ENCODE measurements at places on chromosomes 5 and 9.

DNA sequence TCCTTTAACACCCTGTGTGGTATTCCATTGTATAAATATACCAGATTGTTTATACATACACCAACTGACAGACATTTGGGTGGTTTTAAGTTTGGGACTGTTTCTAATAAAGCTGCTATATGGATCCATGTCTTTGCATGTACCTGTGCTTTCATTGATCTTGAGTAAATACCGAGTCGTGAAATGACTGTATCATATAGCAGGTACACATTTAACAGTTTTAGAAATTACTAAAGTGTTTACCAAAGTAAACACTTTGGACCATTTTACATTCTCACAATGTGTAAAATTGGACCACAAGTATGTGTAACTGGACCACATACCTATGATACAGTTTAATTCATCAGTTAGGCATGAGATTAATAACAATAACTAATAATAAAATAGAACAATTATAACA, 175.2 kb downstream of the FBXL17 start:
- DNase-seq, result no peak

GRCh38 chr5:92887254-92887653, 693.8 kb downstream of the NR2F1-AS1 start:
- DNase-seq, result no peak

DNA sequence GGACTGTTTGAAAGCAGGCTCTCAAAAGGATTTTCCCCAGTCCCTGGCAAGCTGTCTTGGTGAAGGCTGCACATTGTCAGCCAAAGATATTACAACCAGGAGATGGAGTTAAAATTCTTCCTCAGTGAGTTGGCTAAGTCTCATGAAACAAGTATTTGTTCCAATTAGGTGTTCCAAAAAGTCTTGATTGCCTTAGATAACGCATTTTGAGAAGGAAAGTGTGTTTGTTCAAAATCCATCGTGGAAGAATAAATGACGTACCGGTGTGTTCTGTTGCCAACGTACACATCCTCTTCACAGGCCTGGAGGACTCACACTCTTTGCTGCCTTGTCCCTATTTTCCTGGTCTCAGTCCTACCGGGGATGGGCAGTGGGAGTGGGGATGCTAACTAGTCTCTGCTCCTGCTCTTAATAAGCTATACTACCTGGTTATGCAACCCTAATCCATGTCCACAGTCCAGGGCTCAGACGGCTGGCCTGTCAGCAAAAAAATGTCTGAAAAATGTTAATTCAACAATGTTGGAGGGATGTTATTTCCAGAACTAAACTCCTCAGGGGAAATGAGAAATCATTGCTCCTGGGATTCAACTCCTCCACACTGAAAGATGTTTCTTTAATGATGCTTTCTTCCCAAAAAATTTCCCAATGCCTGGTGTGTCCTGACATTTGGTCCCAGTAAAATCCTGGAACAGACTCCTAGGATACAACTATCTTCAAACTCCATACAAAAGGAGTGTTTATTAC, 175.3 kb upstream of the KLF9 start:
- peak; percentile 67 for DNase-seq

DNA sequence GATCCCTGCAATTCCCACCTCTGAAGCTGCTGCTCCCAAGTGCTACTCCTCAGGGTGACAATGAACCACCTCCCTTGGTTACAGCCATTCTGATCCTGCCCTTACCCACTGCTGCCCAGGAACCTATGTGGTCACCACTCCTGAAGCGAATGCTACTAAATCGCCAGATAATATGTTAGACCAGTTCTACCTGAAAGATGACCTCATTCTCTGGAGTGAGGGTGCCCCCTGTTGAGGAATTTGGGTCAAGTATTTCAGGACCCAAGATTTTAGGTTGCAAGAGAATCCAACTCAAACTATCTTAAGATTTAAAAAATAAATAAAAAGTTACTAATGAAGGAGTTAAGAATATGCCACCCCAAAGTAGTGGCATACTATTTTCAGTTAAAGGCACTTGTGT, 5.8 kb upstream of the SNAPC3 start:
- DNase-seq, result no peak

DNA sequence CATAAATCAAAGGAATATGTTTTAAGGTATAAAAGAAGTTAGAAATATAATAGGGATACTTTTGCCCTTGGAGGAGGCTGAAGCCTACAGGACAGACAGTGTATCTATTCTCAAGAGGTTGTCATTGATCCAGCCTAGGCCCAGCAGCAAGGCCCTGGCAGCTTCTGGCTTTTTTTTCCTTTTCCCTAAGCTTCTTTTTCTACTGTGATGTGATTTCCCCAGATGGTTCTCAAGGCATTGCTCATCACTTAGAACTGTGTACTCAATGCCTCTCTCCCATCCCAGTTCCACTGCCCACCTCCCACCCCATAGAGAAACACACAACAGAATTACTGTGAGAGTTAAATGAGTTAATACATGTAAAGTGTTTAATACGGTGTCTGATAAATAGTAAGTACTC, 88.6 kb downstream of the SLC44A1 start:
- no peak for DNase-seq

DNA sequence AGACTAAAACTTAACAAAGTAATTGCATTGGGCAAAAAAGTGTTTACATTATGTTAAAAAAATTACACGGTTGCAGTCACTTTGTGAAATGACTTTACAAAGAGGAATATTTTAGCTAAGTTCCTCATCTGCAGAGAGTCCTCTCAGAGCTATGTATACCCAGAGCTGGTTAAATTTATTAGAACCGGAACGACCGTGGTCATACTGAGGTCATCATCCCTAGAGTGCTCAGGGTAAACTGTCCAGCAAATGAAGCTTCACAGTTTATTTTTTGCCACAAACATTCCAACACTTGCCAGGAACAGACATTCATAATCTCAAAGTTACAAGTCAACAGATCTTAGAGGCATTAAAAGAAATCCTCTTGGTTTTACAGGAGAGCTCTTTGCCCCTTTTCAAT, 897 bp downstream of the ROPN1L start:
- no peak for DNase-seq

DNA sequence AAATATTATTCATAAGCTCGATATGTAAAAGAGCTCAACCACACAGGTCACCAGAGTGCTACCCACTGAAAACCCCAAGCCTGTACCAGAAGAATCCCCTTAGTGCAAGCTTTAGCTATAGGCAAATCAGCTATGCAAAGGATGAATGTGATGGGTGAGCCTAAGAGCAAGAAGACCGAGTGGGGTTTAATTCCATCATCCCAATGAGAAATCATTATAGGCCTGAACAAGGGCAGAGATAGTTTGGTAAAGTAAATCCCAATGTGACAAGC, 21.8 kb downstream of the ELOVL7 start:
- no peak for DNase-seq

- DNase-seq, result no peak
Measured at GRCh38 chr9:112475318-112475717, 11.3 kb upstream of the KIAA1958 start.

- no peak for DNase-seq
Measured at GRCh38 chr9:94819161-94819687, 92.7 kb downstream of the AOPEP start.
